ENCODE measurements at places on chromosomes 16 and 17. TPM values are rescaled to one million over a fixed set of nuclear protein-coding genes. Genes with fewer than 3 reads are reported as not detected.

Gene NLGN2
- 45.2 TPM for total RNA-seq

- no peak for DNase-seq
- H3K27ac ChIP-seq = no peak overlapping the region
- H3K4me3 ChIP-seq = no peak overlapping the region
- peaks cover 1% of the 10 kb centered on the region for H3K36me3 ChIP-seq
- no peaks in the 10 kb centered on the region for H3K4me1 ChIP-seq
Observed at GRCh38 chr16:54363766-54364165, 77.2 kb upstream of the IRX3 start.

- peak overlapping the region; percentile 22 for H3K27ac ChIP-seq
- no peak overlapping the region for H3K4me3 ChIP-seq
- H3K36me3 ChIP-seq = no peaks in the 10 kb centered on the region
- H3K27me3 ChIP-seq = peaks cover 7% of the 10 kb centered on the region
Observed at GRCh38 chr16:49833796-49834530, 21.9 kb downstream of the ZNF423 start.

DNA sequence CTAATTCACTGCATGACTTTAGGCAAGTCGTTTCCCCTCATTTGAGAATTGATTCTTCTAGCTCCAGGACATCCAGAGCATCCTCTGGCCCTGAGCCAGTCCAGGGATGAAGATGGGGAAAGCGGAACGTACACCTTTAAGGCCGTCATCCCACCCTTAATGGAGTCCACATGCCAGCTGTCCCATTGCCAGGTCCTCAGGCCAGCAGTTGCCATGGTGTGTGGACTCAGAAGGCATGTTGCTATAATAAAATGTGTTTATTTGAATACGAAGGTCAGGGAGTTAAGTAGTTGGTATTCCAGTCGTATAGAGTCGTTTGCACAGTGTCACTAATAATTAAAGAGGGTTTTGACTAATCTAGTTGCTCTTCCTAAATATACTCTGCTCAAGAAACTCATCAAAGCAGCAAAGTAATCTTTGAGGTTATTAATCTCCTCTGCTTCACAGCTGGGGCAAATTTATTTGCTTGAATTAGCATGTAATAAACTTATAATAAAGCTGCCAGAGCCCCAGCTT lies 30.4 kb downstream of the CCDC182 start:
- no peaks in the 10 kb centered on the region for H3K36me3 ChIP-seq
- no peak for DNase-seq
- H3K4me1 ChIP-seq = no peaks in the 10 kb centered on the region
- peaks cover 50% of the 10 kb centered on the region for H3K27me3 ChIP-seq

DNA sequence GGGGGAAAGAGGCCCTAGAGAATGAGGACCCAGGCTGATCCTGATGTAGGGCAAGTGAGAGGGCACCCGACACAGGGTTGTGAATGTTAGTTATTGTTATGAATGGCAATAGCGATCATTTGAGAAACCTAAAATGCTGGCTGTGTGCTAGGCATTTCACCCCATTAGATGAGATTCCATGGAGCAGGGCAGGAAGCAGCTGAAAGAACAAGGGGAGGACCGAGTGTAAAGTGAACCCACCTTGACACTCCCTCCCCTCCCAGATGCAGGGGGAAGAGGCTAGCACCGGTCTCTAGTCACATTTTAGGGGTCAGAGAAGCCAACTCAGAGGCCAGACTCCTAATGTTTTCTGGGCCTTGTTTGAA lies 553 bp upstream of the CORO6 start:
- no peak for DNase-seq
- no peaks in the 10 kb centered on the region for H3K36me3 ChIP-seq
- H3K4me1 ChIP-seq = peaks cover 35% of the 10 kb centered on the region
- peak overlapping the region; percentile 77 for H3K4me3 ChIP-seq
- H3K27ac ChIP-seq = no peak overlapping the region
- no peaks in the 10 kb centered on the region for H3K27me3 ChIP-seq

DNA sequence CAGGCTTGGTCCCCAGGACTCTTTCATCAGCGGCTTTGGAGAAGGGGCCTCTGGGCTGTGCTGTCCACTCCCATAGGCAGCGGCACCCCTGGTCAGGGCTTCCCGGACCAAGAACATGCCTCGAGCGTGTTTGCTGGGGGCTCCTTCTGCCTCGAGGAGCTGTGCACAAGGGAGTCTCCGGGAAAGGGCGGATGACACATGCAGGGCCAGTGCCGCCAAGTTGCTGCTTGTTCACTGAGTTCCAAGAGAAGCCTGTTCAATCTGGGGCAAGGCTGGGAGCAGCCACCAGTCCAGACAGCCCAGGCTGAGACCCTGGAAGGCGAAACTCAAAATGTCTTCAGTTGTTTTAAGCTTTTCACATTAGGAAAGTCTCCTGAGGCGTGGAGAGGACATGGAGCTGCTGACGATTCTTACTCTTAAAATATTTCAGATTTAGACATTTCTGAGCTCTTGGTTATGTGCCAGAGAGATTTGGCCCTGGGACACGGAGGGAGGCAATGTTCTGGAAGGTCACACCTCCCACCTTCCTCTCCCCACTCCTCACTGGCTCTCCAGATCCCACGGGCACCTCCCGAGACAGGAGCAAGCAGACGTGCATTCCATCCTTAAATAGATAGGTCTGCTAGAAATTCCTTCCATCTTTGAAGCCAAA lies 84.5 kb upstream of the ZNF469 start:
- peaks cover 59% of the 10 kb centered on the region for H3K4me1 ChIP-seq
- H3K27me3 ChIP-seq = no peaks in the 10 kb centered on the region
- no peaks in the 10 kb centered on the region for H3K36me3 ChIP-seq
- peak overlapping the region; percentile 6 for H3K4me3 ChIP-seq
- H3K27ac ChIP-seq = peak overlapping the region; percentile 87

DNA sequence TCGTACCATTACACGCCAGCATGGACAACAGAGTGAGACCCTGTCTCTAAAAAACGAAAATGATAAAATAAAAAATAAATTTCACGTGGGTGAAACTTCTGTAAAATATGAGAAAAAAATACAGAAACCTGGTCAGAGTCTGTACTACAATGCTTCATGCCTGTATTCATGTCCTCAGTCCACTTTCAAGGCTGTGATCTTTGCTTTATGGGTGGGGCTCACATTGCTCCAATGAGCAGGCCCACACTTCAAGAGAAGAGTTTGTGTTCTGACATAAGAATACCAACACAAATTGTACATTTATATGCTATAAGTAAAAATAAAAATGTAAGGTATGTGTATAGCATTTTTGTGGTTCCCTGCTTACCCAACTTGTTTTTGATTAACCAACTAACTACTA lies 32.2 kb upstream of the ABCA3 start:
- H3K36me3 ChIP-seq = no peaks in the 10 kb centered on the region
- peaks cover 3% of the 10 kb centered on the region for H3K27me3 ChIP-seq
- no peak overlapping the region for H3K4me3 ChIP-seq
- no peak overlapping the region for H3K27ac ChIP-seq
- DNase-seq = no peak

- H3K27ac ChIP-seq = no peak overlapping the region
- H3K4me1 ChIP-seq = peaks cover 4% of the 10 kb centered on the region
- no peak overlapping the region for H3K4me3 ChIP-seq
- H3K27me3 ChIP-seq = no peaks in the 10 kb centered on the region
- no peak for DNase-seq
Observed at GRCh38 chr17:55175788-55176427, 88.9 kb upstream of the HLF start.

Gene KRT15
- total RNA-seq = not detected

GRCh38 chr17:63500543-63501390 lies 22.4 kb upstream of the KCNH6 start:
- H3K27ac ChIP-seq = no peak overlapping the region
- peaks cover 1% of the 10 kb centered on the region for H3K36me3 ChIP-seq
- H3K27me3 ChIP-seq = peaks cover 39% of the 10 kb centered on the region
- H3K4me1 ChIP-seq = peaks cover 5% of the 10 kb centered on the region
- no peak overlapping the region for H3K4me3 ChIP-seq
- no peak for DNase-seq

DNA sequence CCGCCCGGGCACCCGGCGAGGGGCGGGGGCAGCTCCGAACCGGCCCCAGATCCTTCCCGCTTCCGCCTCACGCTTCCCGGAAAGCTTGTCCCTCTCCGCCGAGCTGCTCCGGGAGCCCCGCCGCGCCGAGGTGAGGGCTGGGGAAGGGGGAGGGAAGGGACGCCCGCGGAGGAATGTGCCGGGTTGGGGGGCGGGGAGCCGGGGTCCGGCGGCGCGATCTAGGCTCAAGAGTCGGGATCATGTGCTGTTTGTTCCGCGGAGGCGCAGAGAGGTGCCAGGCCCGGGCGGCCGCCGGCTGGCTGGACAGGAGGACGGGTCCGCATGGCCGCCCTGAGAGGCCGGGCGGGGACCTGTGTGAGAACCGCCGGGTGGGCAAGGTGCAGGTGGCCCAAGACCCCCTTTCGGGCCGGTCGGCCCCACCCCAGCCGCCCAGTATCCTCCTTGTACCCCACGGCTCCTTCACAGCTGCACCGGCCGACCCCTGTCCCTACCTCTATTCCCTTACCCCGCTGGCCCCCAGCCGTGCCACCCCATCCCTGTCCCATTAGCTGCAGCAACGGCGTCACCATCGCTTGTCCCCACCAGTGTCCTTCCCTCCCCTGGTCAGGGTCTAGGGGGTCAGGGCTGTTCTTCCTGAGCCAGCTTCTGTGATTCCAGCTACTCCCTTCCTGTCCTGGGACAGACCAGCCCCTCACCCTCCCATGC lies 429 bp downstream of the KIF1C start:
- H3K27me3 ChIP-seq = no peaks in the 10 kb centered on the region
- DNase-seq = no peak
- peaks cover 15% of the 10 kb centered on the region for H3K36me3 ChIP-seq
- peaks cover 24% of the 10 kb centered on the region for H3K4me1 ChIP-seq

Gene KSR1
- total RNA-seq = 60.6 TPM

Gene TMEM235
- total RNA-seq = not detected

Gene ODAD4
- 0.99 TPM for total RNA-seq

- DNase-seq = no peak
- no peak overlapping the region for H3K4me3 ChIP-seq
- peaks cover 15% of the 10 kb centered on the region for H3K27me3 ChIP-seq
- no peaks in the 10 kb centered on the region for H3K36me3 ChIP-seq
- peaks cover 25% of the 10 kb centered on the region for H3K4me1 ChIP-seq
- no peak overlapping the region for H3K27ac ChIP-seq
Observed at GRCh38 chr16:86225905-86226371, 284.4 kb upstream of the FOXF1 start.

DNA sequence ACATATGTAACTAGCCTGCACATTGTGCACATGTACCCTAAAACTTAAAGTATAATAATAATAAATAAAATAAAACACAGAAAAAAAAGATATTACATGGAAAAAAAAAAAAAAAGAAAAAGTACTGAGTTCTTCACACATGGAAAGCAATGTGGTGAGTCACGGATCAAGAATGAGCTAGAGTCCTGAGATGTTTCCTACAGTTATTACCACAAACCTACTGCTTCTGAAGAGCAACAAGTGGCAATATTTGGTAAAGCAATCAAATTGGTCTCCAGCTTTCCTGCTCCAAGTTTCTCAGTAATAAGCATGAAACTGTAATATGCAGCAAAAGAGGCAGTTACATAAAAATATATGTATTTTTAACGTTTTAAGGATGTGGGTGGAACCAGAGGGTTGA lies 223.3 kb upstream of the SALL1 start:
- no peaks in the 10 kb centered on the region for H3K4me1 ChIP-seq
- no peak for DNase-seq
- peaks cover 7% of the 10 kb centered on the region for H3K27me3 ChIP-seq
- no peak overlapping the region for H3K4me3 ChIP-seq

Gene IL34
- total RNA-seq = 25.0 TPM

GRCh38 chr17:73691321-73691766 lies 47.1 kb upstream of the SDK2 start:
- H3K36me3 ChIP-seq = no peaks in the 10 kb centered on the region
- H3K27me3 ChIP-seq = peaks cover 20% of the 10 kb centered on the region
- no peak overlapping the region for H3K27ac ChIP-seq

DNA sequence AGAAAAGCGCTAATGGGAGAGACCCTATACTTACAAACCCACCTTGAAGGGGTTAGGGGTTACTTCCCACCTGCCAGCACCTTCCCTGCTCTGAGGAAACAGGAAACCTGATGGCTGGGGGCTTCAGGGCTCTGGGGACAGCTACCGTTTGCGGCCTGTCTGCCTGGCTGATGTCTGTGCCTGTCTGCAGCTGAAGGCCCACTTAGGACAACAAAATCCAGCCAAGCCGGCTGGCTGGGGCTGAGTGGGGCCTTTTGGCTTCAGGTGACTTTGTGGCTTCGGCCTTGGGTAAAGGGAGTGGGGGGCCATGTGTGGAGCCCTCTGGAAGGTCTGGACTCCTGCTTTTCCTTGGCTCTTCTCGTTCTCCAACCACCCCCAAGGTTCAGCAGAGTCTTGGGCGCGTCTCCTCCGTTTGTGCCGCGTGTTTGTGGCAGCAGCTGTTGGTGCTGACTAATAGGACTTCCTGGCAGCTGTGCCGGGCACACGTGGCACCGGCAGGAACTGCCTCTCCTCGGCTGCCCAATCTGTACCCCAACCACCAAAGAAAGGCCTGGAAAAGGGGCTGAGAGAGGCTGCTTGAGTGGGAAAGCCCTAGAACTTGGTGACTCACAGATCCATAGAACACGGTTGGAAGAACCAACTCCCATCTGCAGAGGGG lies 186.7 kb downstream of the MSI2 start:
- no peak for DNase-seq
- H3K4me3 ChIP-seq = no peak overlapping the region
- H3K27ac ChIP-seq = peak overlapping the region; percentile 83
- no peaks in the 10 kb centered on the region for H3K36me3 ChIP-seq
- H3K27me3 ChIP-seq = no peaks in the 10 kb centered on the region

- H3K36me3 ChIP-seq = peaks cover 8% of the 10 kb centered on the region
- H3K27me3 ChIP-seq = no peaks in the 10 kb centered on the region
- no peak overlapping the region for H3K4me3 ChIP-seq
- no peak for DNase-seq
- peaks cover 26% of the 10 kb centered on the region for H3K4me1 ChIP-seq
Observed at GRCh38 chr17:45022655-45023339, 28.6 kb downstream of the DCAKD start.

DNA sequence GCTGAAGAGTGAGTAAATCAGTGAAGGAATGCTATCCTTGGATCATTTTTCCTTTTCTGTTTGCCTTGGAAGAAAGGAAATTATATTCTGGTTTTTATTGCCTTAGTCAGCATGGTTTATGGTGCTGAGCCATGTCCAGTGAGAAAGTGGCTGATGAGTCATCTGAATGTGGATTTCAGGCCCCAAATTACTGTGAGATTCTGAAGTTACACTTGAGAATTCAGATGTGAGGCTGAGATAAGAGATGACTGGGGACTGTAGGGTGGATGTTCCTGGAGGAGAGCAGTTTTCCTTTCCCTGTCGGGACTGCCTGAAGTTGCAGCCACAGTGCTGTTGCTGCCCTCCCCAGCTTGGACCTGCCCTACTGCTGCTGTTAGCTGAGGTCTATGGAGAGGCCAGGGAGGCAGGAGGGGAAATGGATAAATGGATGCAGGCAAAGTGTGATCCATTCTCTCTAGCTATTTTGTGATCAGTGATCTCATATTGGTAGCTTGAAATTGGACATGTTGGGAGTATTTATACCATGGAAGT lies 4.2 kb upstream of the MAP3K14 start:
- H3K4me1 ChIP-seq = peaks cover 59% of the 10 kb centered on the region
- no peaks in the 10 kb centered on the region for H3K36me3 ChIP-seq
- no peaks in the 10 kb centered on the region for H3K27me3 ChIP-seq
- DNase-seq = no peak
